ENCODE measurements at places on chromosomes 5 and 9.

- H3K4me3 ChIP-seq: no peak overlapping the region
- H3K27ac ChIP-seq: no peak overlapping the region
- H3K36me3 ChIP-seq: peaks cover 12% of the 10 kb centered on the region
- no peak for DNase-seq
- no peaks in the 10 kb centered on the region for H3K27me3 ChIP-seq
Observed at GRCh38 chr5:42960506-42960905, 79.6 kb downstream of the ANXA2R start.

GRCh38 chr9:129336601-129337331, 158.7 kb upstream of the IER5L start:
- peak; percentile 12 for DNase-seq
- peak overlapping the region; percentile 87 for H3K4me3 ChIP-seq
- H3K36me3 ChIP-seq: no peaks in the 10 kb centered on the region
- H3K27ac ChIP-seq: peak overlapping the region; percentile 39

DNA sequence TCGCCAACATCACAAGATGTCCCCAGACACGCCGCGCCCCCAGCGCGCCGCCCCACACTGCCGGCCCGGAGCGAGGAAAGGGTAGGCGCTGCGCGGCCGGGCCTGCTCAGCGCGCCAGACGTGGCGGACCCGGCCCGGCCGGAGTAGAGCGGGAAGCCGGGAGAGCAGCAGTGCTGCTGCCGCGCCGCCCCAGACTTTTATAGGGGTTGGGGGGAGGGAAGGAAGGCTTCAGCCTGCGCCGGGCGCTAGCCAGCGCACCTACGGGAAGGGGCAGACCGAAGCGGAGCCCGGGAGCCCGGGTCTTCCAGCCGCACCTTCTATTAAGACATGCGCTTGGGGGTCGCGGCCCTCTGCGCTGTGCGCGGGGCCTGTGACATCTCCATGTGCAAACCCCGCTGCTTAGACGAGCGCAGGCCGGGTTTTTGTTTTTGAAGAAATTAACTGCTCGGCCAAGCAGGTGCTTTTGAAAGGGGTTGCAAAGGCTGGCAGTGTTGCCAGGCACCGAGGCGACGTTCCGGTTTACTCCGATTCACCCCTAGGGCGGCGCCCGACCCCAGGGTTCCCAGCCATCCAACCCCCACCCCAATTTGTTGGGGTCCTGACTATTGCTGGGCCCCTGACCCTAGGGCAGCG, 353 bp upstream of the PAX5 start:
- no peak for DNase-seq
- peak overlapping the region; percentile 83 for H3K4me3 ChIP-seq
- H3K27me3 ChIP-seq: peaks cover 74% of the 10 kb centered on the region
- no peak overlapping the region for H3K27ac ChIP-seq
- H3K4me1 ChIP-seq: peaks cover 28% of the 10 kb centered on the region
- H3K36me3 ChIP-seq: peaks cover 7% of the 10 kb centered on the region

DNA sequence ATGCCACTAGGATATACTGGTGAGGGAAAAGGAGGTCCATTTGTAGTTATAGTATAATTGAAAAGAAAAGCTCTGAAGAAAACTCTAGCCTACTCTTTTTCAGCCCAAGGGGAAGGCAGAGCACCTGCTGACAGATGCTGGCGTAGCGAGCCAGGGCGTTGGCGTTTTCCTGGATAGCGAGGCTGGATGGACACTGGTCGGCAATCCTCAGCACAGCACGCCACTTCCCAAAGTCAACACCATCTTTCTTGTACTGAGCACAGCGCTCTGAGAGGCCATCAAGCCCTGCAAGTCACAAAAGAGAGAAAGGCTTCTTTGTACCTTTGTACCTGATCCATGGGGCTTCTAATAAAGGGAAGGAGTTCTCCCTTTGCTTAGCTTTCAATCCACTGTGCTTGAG, 8.2 kb downstream of the ALDOB start:
- H3K4me3 ChIP-seq: no peak overlapping the region
- DNase-seq: no peak

GRCh38 chr9:133468777-133469421, 9.1 kb downstream of the CACFD1 start:
- H3K4me1 ChIP-seq: no peaks in the 10 kb centered on the region
- peaks cover 1% of the 10 kb centered on the region for H3K36me3 ChIP-seq
- no peaks in the 10 kb centered on the region for H3K27me3 ChIP-seq
- no peak for DNase-seq
- no peak overlapping the region for H3K4me3 ChIP-seq
